Central memory CD8-positive, alpha-beta T cell (primary cell): ENCODE measurements at places on chromosomes 2 and 18.

- no peak overlapping the region for H3K27ac ChIP-seq
- H3K4me1 ChIP-seq = no peaks in the 10 kb centered on the region
- no peaks in the 10 kb centered on the region for H3K27me3 ChIP-seq
- DNase-seq = no peak
These were observed 617.1 kb upstream of the GYPC start for GRCh38 chr2:126038861-126039260.

DNA sequence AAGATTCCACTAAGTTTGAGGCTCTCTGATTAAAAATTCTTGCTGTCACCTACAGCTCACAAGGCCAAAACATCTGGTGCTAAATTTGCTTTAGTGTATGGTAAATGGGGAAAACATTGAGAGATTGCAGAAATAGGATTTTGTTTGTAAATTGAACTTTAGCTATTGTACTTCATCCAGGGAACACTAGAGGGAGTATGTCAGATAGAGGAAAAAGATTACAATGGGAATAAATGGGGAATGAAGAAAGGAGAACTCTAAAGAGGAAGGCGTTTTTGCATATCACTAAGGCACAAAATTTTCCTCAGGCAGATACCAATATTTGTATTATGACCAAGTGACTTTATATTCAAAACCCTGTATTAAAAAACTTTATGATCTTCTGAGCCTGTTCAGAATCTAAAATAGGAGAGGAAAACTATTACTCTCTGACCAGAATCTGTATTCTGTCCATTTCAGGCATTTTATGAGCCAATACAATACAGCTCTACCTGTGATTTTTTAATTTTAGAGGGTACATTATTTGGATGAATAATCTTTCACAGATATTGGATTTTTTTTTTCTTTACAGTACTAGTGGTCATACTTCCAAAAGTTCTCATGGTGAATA is 52.3 kb upstream of the ITGB6 start:
- H3K4me3 ChIP-seq = no peak overlapping the region
- H3K27me3 ChIP-seq = peaks cover 19% of the 10 kb centered on the region
- H3K36me3 ChIP-seq = peaks cover 4% of the 10 kb centered on the region
- no peak for DNase-seq

GRCh38 chr18:49894517-49895226 is 81.3 kb upstream of the ACAA2 start:
- H3K4me1 ChIP-seq = no peaks in the 10 kb centered on the region
- H3K27ac ChIP-seq = no peak overlapping the region
- peaks cover 3% of the 10 kb centered on the region for H3K36me3 ChIP-seq
- H3K27me3 ChIP-seq = peaks cover 61% of the 10 kb centered on the region
- DNase-seq = no peak
- no peak overlapping the region for H3K4me3 ChIP-seq

DNA sequence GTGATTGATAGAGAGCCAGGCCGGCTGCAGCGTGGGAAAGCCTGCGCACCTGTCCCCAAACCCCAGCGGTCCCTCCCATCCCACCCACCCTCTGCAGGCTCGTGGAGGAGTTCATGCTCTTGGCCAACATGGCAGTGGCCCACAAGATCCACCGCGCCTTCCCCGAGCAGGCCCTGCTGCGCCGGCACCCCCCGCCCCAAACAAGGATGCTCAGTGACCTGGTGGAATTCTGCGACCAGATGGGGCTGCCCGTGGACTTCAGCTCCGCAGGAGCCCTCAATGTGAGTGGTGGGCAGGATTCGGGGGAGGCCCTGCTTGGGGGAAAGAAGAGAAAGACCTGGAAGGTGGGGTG is 48.9 kb upstream of the ALPP start:
- H3K4me3 ChIP-seq = no peak overlapping the region
- H3K36me3 ChIP-seq = no peaks in the 10 kb centered on the region
- H3K27me3 ChIP-seq = no peaks in the 10 kb centered on the region
- peaks cover 5% of the 10 kb centered on the region for H3K4me1 ChIP-seq
- H3K27ac ChIP-seq = no peak overlapping the region

DNA sequence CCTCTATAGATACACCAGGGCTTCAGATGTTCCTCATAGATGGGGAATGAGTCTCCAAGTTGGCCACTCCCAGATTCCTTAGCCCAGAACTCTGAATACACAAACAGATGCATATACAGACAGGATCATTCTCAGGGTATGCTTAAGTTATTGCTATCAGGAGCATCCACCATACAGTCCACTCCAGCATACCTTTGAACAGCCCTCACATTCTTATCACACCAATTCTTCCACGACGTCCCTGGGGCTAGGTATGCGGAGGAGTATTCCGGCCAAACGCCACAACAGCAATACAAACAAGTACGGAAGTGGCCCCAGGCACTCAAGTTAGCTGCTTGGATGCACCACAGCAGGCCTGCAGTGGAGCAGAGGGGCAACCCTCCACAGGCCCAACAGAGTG is 312.5 kb upstream of the CHAC2 start:
- no peak overlapping the region for H3K27ac ChIP-seq
- no peak overlapping the region for H3K4me3 ChIP-seq

DNA sequence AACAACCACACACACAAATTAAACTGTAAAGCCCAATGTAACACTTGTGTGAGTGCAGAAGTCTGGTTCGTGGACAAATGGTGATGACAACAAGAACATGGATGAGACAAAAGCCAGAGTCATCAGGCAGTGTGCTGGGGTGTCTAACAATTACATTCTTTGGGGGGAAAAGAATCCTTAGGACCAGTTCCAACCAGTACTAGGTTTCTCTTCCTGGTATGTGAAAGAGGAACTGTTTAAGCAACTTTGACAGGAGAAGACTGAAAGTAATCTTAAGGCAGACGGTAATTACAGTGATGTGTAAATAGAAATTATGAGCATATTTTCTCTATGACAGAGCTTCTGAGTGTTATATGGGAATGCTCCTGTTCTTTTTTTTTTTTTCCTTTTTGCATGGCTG is 133.4 kb downstream of the AFF3 start:
- H3K27ac ChIP-seq = no peak overlapping the region
- no peaks in the 10 kb centered on the region for H3K4me1 ChIP-seq
- DNase-seq = no peak
- H3K27me3 ChIP-seq = no peaks in the 10 kb centered on the region
- H3K4me3 ChIP-seq = no peak overlapping the region

DNA sequence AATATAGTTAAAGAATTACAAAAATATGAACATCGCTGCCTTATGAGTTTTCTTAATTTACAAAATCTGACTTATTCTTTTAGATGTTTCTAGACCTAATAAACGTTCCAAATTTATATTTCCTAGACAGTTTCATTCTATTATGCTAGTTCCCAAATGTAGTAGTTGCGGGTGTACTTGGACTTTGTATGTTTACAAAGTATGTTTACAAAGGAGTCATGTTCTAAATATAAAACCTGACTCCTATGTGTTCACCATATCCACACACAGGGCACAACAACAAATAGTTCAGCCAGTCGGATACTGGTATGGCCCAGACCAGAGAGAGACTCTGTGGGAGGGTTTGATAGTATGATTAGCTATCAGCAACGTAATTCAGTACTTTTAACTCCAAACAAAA is 230.7 kb downstream of the KCNH7 start:
- H3K36me3 ChIP-seq = no peaks in the 10 kb centered on the region
- no peaks in the 10 kb centered on the region for H3K27me3 ChIP-seq
- no peak overlapping the region for H3K4me3 ChIP-seq
- H3K27ac ChIP-seq = no peak overlapping the region
- no peak for DNase-seq

DNA sequence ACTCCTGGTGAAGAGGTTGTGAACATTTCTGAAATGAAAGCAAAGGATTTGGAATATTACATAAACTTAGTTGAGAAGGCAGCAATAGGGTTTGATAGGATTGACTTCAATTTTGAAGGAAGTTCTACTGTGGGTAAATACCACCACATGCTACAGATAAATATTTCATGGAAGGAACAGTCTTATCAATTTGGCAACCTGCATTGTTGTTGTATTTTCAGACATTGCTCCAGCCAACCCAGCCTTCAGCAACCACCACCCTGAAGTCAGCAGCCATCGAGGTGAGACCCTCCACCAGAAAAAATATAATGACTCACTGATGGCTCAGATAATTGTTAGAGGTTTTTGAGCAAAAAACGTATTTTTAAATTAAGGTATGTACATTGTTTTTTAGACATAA is 10.0 kb downstream of the RDH14 start:
- peaks cover 48% of the 10 kb centered on the region for H3K4me1 ChIP-seq
- DNase-seq = no peak
- H3K27ac ChIP-seq = no peak overlapping the region
- H3K36me3 ChIP-seq = peaks cover 13% of the 10 kb centered on the region

GRCh38 chr2:202564226-202564625 is 70.5 kb upstream of the FAM117B start:
- H3K4me3 ChIP-seq = no peak overlapping the region
- H3K27ac ChIP-seq = no peak overlapping the region
- H3K27me3 ChIP-seq = no peaks in the 10 kb centered on the region
- H3K4me1 ChIP-seq = no peaks in the 10 kb centered on the region
- H3K36me3 ChIP-seq = peaks cover 3% of the 10 kb centered on the region
- DNase-seq = no peak

- H3K4me3 ChIP-seq = no peak overlapping the region
- DNase-seq = no peak
- no peaks in the 10 kb centered on the region for H3K4me1 ChIP-seq
- no peaks in the 10 kb centered on the region for H3K27me3 ChIP-seq
- H3K27ac ChIP-seq = no peak overlapping the region
These were observed 286.2 kb upstream of the REG3G start for GRCh38 chr2:78739282-78739681.

GRCh38 chr2:21443494-21444105 is 319.8 kb downstream of the TDRD15 start:
- H3K27ac ChIP-seq = no peak overlapping the region
- no peaks in the 10 kb centered on the region for H3K4me1 ChIP-seq
- H3K4me3 ChIP-seq = no peak overlapping the region
- no peak for DNase-seq
- H3K27me3 ChIP-seq = no peaks in the 10 kb centered on the region

DNA sequence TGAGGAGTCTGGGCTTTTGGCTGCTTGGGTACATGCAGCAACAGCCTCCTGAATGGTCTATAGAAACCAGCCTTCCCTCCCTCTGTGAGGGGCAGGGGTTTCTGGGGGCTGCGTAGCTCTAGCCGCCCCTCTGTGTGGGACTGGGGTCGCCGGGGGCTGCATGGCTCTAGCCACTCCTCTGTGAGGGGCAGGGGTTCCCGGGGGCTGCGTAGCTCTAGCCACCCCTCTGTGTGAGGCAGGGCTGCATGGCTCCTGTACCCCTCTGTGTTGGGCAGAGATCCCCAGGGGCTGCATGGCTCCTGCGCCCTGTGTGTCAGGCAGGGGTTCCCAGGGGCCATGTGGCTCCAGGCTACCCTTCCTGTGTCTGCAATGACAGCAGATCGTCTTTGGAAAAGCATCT is 17.6 kb downstream of the HS6ST1 start:
- peaks cover 27% of the 10 kb centered on the region for H3K4me1 ChIP-seq
- peaks cover 4% of the 10 kb centered on the region for H3K36me3 ChIP-seq
- H3K27ac ChIP-seq = no peak overlapping the region
- H3K4me3 ChIP-seq = no peak overlapping the region
- DNase-seq = no peak

- no peaks in the 10 kb centered on the region for H3K27me3 ChIP-seq
- peaks cover 9% of the 10 kb centered on the region for H3K36me3 ChIP-seq
- H3K27ac ChIP-seq = no peak overlapping the region
- no peak overlapping the region for H3K4me3 ChIP-seq
- H3K4me1 ChIP-seq = no peaks in the 10 kb centered on the region
These were observed 40.0 kb downstream of the TXNL1 start for GRCh38 chr18:56598422-56598821.

- H3K4me3 ChIP-seq = no peak overlapping the region
- no peaks in the 10 kb centered on the region for H3K36me3 ChIP-seq
- DNase-seq = no peak
These were observed 37.6 kb upstream of the TWIST2 start for GRCh38 chr2:238810321-238810720.

DNA sequence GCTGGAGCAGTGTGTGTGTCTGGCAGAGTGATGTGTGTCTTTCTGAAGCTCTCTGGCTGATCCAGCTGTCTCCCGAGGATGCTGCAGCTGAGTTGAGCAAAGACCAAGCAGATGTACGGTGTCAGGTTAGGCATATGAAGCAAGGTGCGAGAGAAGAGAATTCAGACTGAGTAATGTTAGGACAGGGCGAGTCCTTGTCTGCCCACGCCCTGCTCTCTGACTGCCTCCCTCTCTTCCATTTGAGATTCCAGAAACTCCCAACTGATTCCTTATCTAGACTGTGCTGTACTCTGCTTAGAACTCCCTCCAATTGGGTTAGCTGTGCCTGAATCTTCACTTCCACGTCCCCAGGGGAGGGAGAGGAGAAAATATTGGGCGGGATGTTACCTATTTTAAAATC is 25.7 kb upstream of the LPIN1 start:
- no peak overlapping the region for H3K4me3 ChIP-seq
- peaks cover 2% of the 10 kb centered on the region for H3K36me3 ChIP-seq
- no peak for DNase-seq
- peaks cover 8% of the 10 kb centered on the region for H3K4me1 ChIP-seq
- no peak overlapping the region for H3K27ac ChIP-seq

- H3K4me1 ChIP-seq = peaks cover 5% of the 10 kb centered on the region
- peak overlapping the region; percentile 96 for H3K27ac ChIP-seq
- peaks cover 11% of the 10 kb centered on the region for H3K27me3 ChIP-seq
- peak overlapping the region; percentile 93 for H3K4me3 ChIP-seq
These were observed 11.1 kb upstream of the DCTN1 start for GRCh38 chr2:74391209-74391579.

DNA sequence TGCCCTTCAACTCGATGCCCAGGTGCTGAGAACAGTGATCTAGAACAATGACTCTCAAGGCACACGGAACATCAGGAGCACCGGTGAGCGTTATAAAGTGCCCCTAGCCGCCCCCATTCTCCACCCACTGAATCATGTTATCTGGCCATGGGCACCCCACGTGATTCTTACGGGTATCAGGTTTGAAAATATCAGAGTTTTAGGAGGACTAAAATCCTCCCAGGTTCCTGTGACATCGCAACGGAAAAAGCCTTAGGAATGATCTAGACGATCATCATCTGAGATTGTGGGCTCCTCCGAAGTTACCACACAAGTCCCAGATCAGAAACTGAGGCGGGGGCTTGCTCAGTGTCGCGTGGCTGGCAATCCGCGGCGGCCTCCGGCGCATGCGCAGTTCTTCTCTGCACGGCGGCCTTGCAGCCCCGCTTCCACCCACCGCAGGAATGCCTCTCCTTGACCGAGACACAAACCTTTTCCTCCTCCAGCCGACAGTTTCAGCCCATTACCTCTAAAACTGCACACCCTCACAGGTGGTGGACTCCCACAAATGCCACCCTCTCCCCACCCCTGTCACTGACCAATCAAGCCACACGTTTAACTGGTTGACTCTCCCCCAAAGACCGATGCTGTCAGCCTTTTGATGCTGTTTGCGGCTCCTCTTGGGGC is 5.8 kb upstream of the MRPL33 start:
- H3K4me1 ChIP-seq = peaks cover 6% of the 10 kb centered on the region
- no peak for DNase-seq
- H3K27ac ChIP-seq = no peak overlapping the region
